ENCODE measurements at places on chromosomes 11 and 22. TPM values are rescaled to one million over a fixed set of nuclear protein-coding genes. Genes with fewer than 3 reads are reported as not detected.

GRCh38 chr11:47553406-47553743 is 443 bp upstream of the CELF1 start:
- DNase-seq: no peak

DNA sequence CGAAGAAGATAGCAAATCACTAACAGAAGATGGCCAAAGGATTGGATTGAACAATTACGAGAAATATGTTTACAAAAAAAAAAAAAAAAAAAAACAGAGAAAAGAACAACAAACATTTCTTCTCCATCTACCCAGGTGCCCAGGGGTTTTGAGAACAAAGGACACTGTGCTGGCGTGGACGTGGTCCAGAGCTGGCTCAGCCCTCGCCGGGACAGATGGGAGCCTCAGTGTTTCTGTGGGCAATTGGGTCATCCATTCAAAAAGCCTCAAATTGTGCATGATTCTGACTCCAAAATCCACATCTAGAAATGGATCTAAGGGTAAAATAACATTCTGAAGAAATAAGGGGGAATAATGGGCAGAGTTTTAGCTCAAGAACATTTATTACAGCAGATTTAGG is 63.1 kb downstream of the DHCR7 start:
- DNase-seq: no peak

The MTCH2 gene
- 29.4 TPM for total RNA-seq

The C1QTNF4 gene
- total RNA-seq: not detected

- no peak for DNase-seq
These were observed 84.9 kb upstream of the NARS2 start for GRCh38 chr11:78659326-78660270.

- no peak for DNase-seq
These were observed 136.3 kb downstream of the ETS1 start for GRCh38 chr11:128450882-128451651.

DNA sequence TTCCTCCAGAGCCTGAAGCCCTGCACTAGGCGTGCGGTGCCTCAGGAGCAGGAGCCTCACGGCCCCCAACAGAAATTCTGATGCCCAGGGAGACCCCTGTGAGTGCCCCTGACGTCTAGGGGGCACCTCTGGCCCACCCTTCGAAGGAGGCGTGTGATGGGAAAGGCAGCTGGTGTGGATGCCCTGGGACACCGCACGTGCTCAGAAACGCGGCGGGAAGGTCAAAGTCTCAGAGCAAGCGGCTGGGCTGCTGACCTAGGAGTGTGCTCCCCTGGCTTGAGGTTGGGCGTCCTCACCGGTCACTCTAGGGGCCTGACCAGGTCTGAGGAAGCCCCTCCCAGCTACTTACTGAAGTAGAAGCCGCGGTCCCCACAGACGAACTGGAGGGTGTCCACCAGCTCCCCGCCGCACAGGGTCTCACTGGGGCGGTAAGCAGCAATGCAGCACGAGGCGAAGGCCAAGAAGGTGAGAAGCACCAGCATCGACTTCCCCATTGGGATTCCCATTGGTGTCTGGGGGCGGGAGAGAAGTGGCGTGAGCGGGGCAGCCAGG is 4.1 kb downstream of the IGF2 start:
- DNase-seq: no peak

The LRRC74B gene
- total RNA-seq: 1.2 TPM

GRCh38 chr11:100942016-100942415 is 187.6 kb downstream of the PGR start:
- no peak for DNase-seq

GRCh38 chr11:117428186-117428855 is 100.7 kb downstream of the CEP164 start:
- no peak for DNase-seq
